Stimulated activated CD4-positive, alpha-beta T cell treated with anti-CD3 and anti-CD28 coated beads, Interleukin-1b, Interleukin-23, amount 100 ng/mL, for 4 hours (primary cell): ENCODE measurements at places on chromosomes 1 and 21.

DNA sequence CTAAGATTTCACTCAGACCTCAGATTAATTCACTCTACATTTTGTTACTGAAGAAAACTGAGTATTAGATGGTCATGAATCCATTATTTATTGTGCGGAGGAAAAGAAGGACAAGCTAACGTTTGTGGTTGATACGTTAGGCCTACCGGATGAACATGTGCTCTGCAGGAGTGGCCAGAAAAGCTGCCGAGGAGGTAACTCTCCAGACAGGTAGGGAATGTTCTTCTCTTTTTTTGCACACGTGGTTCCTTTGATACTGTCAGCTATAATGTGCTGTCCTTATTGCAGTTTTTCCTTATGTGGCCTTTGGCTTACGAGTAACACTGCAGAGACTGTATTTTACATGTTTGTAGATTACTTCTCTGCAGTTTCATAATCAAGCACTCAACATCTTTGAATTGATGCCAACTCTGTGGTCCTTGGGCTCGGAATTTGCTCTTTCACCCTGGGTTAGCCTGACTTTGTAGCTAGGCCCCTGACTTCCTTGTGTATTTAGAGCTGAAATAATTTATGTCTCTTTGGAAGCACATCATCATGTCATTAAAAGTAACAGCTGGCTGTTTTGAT, 13.6 kb downstream of the MTR start:
- DNase-seq, result no peak

- no peak for DNase-seq
Measured at GRCh38 chr1:8004113-8004802, 21.9 kb downstream of the ERRFI1 start.

- no peak for DNase-seq
Measured at GRCh38 chr1:2256435-2257244, 28.5 kb downstream of the SKI start.

DNA sequence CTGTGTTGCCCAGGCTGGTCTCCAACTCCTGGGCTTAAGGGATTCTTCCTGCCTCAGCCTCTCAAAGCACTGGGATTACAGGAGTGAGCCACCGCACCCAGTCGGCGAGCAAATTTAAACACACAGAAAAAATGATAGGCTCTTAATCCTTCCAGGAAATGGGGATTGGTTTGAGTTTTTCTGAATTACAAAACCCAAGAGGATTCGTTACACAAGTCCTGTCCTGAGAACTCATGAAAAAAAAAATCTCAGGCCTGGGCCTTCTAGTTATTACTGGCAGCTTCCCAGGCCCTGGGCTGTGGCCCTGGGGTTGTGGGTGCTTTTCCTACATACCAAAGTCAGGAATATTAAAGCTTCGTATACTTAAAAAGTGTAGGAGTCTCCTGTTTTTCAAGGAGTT, 6.3 kb upstream of the IFNGR2 start:
- no peak for DNase-seq

DNA sequence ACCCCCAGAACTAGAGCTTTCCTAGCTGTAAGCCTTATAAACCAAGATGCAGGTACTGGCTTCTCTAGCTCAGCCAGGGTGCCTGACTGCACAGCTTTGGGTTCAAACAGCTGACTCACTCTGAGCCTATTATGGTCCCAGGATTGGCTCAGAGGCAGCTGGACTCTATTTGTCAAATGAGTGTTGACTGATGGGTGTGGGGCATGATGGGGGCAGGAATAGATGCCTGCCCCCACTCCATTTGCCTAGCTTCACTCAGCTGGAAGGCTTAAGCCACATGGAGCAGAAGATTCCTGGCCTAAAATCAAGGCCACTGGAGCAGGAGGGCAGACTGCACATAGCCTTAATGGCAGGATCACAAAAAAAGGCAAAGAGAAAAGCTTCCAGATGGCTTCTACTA, 90.5 kb downstream of the PIK3R3 start:
- DNase-seq, result no peak

DNA sequence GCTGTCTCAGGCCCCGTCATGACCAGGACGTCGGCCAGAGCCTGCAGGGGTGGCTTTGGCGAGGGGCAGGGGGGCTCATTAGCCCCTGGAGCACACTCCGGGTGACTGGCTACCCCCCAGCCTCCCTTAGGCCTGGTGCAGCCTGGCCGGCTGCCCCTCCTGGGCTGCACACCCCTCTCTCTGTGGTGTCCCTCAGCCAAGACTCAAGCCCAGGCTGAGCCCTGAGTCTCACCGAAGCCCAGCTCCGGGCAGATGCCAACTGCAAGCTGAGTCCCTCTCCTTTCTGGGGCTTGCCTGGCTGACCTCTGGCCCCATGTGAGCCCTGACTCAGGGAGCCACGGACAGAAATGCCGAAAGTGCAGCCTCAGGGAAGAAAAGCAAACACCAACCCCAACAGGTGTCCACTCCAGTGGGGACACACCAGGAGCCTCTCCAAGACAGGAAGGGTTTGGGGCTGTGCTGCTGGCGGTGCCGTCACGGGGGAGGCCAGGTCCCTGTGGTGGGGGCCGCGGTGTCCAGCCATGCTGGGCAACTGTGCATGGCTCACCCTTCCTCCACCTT, 5.3 kb upstream of the IBA57 start:
- no peak for DNase-seq

DNA sequence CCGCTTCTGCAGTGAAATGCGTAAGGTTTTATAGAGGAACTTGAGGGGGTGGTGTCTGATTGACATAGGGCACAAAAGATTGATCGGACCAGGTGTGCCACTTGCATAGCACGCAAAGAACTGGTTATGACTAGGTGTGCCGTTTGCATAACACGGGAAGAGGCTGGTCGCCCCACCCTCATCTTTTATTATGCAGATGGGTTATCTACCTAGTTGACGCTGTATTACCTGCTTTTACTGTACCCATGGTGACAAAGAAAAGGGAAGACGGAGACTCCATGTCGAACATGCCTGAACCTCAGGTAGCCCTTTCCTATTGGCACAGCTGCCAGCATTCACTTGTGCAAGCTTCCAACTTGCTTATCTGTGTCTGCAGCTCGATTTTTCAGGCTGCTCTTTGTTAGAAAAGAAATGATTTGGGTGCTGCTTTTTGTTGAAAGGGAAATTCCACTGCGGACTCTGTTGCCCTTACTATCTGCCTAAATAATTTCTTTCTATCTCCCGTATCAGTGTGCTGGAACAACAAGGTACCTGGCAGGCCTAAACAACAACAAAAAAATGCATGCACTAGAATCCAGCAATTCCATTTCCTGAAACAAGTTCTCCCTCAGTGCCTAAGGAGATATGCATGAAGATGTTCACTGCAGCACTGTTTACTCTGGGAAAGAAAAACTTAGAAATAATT, 194.4 kb upstream of the KAZN start:
- no peak for DNase-seq

GRCh38 chr1:228911225-228912210, 176.2 kb downstream of the RHOU start:
- DNase-seq, result no peak

DNA sequence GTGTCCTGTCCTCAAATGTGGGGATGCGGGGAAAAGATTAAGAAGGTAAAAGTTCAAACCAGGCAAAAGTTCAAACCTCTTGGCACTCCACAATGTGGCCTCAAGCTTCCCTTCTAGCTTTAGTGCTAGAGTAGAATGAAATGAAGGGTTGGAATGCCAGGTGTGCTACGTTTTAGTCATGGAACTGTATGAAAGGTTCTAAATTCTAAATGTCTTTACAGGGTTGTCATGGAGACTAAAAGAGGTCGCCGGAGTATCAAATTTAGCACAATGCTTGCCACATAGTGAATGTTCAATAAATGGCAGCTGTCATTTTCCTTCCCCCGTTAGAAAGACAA, 57.2 kb upstream of the LRRC8D start:
- no peak for DNase-seq

- no peak for DNase-seq
Measured at GRCh38 chr1:162075862-162076261, 6.4 kb downstream of the NOS1AP start.

- DNase-seq, result no peak
Measured at GRCh38 chr1:197249324-197249723, 18.7 kb upstream of the CRB1 start.

DNA sequence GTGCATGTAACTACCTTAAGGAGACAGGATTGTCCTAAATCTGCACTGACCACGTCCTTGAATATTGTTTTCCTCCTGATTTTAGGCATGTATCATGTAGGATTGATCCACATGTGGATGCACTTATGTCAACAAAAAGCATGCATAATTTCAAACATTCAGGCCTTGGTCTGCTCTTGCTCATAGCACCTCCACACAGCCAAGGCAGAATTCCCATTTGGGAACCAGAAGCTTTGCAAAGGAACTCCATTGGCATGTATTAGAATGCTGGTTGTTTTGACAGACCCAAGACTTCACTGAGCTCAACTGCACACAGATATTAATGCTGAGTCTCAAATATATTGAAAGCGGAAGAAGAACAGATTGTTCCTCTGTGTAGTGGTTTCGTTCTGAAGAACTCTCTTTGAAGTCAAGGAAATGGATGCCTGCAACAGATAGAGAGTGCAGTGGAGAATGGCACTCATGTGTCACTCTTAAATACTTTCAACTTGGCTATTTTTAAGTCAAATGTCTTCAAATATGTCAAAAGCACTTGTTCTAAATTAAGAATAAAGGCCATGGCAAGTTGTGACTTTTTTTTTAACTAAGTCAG, 387.6 kb downstream of the LTN1 start:
- DNase-seq, result peak; percentile 0

GRCh38 chr21:36661511-36662309, 37.2 kb upstream of the SIM2 start:
- DNase-seq, result no peak

- DNase-seq, result no peak
Measured at GRCh38 chr1:224178894-224179293, 4.1 kb upstream of the DEGS1 start.

GRCh38 chr1:26540351-26540750, 10.8 kb downstream of the RPS6KA1 start:
- DNase-seq, result no peak

- no peak for DNase-seq
Measured at GRCh38 chr1:194809665-194810064, 1623.3 kb upstream of the B3GALT2 start.

GRCh38 chr1:163703794-163704193, 382.0 kb downstream of the NUF2 start:
- DNase-seq, result no peak

GRCh38 chr1:10610901-10611600, 136.3 kb downstream of the PEX14 start:
- DNase-seq, result no peak

DNA sequence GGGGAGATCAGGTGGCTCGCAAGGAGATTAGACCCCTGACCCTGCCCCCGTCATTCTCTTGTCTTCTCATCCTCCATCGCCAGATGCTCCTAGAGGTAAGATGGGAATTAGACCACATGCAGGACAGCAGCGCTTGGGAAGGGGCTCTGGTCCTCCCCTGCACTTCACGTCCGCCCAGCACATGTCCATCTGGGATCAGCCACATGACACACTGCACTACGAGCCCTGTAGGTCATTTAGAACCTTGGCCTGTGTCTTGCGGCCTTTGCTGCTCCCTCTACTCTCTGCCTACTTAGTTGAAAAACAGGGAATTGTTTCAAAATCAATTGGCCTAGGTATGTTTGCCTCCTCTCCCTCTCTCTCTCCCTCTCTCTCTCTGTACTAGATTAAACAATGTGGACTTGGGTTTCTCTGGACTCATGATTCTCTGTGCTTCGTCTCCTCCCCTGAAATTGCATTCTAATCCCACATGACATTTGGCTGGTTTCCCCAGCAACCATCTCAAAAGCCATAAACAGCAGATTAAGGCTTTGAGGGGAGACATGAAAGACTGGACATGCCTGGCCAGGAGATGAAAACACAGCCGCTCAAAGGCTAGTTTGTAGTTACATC, 3.8 kb upstream of the NCMAP start:
- no peak for DNase-seq

DNA sequence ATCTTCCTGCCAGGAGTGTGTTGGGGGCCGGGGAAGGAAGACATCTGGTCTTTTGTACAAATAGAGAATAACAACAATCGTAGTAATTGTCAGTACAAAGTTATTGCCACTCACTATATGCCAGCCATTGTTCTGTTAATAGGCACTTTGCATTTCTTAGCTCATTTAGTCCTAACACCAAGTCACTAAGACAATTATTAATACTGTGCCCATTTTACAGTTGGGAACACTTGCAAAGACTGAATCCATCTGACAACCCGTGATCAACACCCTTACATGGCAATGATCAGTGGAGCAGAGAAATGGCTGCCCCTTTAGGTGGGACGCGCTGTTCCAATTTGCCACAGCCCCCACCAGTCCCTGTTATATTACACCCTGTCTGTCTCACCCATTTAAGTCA, 33.3 kb downstream of the FBXO2 start:
- no peak for DNase-seq

DNA sequence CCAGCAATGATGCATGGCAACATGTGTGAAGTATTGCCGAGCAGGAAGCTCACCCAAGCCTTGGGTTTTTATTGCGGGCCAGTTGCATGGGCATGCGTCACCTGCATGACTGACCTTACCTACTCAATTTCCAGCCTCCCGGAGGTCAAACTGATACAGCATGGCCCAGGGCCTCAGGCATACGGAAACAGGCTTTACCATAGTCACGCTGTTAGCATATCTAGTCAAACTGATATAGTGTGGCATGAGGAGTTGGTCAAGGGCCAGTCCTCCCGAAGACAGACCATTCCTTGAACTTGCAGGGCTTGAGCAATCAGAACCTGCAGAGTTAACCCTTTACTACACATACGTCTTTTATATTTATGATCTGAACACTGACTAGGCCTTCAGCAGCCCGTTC, 6.4 kb upstream of the DUSP12 start:
- no peak for DNase-seq

DNA sequence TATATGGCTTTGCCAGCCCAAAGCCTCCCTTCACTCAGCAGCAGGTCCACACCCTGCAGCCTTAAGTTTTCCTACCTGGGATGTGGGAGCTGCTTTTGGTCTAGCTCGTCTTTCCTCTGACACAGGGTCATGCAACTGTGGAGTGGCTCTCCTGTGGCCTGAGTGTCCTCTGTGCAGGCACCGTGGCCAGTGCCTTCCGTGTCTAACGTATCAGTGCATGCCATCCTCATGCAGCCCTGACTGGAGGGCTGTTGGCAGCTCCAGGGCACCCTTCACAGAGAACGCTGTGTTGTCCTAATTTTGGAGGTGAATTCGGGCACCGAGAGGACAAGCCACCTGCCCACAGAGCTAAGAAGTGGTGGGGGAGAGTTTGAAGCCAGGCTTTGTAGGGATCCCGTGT, 25.7 kb upstream of the C1orf174 start:
- DNase-seq, result no peak

GRCh38 chr1:156556354-156556753, 16.0 kb downstream of the IQGAP3 start:
- no peak for DNase-seq

DNA sequence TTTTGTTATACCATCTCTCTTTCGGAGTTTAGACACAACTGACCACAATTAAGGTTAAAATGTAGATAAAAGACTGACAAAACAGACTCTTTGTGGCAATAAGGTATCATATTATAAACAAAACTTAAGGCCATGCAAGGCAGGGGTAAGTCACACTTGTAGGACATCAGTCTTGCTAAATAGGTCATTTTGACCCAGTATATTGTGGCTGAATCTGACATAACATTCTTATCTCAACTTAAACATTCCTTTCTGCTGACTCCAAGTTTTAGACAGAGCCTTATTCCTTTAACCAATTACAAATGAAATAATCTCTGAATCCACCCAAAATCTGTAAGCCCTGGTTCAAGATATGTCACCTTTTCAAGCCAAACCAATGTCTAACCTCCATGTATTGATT, 733.4 kb upstream of the B3GALT2 start:
- DNase-seq, result no peak
